AG08396 (cell line): ENCODE measurements at places on chromosomes 1 and 21.

DNA sequence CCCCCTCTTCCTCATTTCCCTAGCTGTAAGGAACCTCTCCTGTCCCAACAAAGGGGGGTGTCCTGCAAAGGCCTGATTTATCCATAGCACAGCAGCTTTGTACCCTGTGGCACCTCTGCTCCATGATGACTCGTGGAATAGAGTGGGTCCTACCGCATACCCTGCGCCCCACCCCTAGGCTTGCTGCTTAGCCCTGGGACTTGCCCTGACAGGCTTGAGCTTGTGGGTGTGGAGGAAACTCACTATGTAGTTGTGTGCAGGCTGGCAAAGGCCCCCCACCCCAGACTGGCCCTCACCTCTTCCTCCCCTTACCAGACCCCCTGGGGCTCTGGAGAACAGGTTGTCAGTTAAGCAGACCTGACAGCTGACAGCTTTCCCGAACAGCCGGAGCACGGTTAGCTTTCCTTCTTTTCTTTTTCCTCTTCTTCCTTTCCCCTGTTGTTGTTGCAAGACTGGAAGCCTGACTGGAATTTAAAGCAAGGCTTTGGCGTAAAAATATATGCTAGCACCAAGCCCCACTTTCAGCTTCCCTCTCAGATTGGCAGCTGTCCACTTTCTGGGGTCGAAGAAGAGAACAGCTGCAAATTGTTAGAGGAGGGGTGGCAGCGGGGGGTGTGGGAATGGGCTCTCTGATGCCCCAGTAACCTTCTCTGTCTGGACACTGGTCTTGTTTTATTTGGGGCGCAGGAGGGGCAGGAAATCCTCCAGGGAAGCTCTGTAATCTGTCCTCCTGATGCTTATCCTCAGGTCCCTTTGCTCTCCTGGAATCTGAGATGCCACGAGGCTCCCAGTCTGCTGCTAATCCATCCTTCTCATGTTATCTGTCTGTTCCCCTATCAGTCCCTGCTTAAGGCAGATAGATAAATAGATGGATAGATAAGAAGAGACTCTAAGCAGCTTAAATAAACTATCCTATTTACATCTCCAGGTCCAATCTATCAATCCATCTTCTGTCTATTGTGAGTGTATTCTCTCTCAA is 134.6 kb downstream of the BRINP2 start:
- no peak for DNase-seq

DNA sequence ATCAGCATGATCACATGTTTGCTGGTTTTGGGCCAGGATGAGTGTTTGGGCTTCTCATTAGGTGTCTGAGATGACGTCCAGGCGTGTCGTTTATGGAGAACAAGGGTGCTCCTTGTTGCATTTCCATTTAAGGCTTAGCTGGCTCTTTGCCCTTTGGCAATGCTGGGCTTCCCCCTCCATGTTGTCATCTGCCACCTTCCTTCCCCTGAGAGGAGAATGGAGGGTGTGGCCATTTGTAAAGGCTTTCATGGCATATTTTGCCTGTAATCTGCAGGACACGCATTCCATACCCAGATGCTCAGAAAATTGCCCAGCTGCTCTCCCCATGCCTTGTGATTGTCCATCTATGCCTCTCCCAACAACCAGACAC is 27.7 kb downstream of the PKP1 start:
- DNase-seq, result peak; percentile 25

- no peak for DNase-seq
Measured at GRCh38 chr1:178646821-178647220, 78.2 kb upstream of the RALGPS2 start.

- DNase-seq, result no peak
Measured at GRCh38 chr1:207824691-207825408, 73.0 kb downstream of the CD46 start.

DNA sequence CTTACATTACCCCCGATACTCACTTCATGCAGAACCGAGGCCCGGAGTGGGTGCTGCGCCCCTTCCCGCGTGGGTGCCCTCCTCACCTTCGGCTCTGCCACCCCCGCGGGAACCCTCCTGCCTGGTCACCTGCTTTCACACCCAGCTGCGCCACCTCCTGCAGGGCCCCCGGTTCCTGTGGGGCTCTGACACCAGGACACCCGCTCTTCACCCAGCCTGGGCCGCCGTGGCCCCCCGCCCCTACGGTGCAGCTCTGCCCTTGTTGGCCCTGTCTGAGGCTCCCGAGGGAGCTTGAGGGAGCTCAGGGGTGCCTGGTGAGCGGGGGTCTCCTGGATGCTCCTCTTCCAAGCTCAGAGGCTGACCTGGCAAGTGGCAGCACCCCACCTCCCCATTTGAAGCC is 19.0 kb downstream of the RRP1 start:
- no peak for DNase-seq

- DNase-seq, result no peak
Measured at GRCh38 chr21:19368944-19369343, 965.4 kb upstream of the TMPRSS15 start.

DNA sequence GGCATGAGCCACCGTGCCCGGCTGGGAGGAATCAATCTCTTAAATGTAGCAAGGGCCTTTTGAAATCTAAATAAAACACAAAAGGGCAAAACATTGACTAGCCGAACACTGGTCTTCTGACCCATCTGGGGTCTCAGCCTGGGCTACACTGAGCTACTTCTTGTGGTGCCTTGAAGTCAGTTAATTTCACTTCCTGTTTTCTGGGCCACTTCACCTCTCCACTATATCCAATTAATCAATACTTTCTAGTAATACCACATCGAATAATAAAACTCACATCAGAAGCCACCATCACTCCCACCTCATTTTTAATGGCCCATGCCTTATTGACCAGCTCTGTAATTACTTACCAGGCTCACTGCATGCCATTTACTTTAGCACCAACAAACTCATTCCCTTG is 138.0 kb upstream of the SAMSN1 start:
- DNase-seq, result no peak

GRCh38 chr1:193183019-193183627 is 3.3 kb downstream of the B3GALT2 start:
- DNase-seq, result peak; percentile 8

DNA sequence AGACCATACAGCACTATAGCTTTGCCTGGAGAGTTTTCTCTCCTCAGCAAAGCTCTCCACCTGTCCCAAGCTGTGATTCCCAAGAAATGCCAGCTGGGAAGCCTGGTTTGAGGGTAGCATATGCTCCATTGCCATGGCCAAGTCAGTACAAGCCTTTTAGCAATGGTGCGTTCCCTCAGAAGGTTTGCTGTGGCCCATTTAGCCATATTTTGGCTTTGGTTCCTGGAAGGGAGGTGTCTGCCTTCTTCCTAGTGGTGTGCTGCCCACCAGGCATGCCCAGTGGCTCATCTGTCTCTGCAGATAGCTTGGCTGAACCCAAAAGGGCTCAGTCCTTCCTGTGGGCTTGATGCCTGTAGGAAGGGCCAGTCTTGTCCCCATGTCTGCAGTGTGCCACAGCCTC is 32.4 kb downstream of the GALNT2 start:
- DNase-seq, result no peak

- no peak for DNase-seq
Measured at GRCh38 chr1:5764959-5765358, 227.3 kb downstream of the NPHP4 start.

- no peak for DNase-seq
Measured at GRCh38 chr1:22297999-22298398, 153.7 kb upstream of the ZBTB40 start.

DNA sequence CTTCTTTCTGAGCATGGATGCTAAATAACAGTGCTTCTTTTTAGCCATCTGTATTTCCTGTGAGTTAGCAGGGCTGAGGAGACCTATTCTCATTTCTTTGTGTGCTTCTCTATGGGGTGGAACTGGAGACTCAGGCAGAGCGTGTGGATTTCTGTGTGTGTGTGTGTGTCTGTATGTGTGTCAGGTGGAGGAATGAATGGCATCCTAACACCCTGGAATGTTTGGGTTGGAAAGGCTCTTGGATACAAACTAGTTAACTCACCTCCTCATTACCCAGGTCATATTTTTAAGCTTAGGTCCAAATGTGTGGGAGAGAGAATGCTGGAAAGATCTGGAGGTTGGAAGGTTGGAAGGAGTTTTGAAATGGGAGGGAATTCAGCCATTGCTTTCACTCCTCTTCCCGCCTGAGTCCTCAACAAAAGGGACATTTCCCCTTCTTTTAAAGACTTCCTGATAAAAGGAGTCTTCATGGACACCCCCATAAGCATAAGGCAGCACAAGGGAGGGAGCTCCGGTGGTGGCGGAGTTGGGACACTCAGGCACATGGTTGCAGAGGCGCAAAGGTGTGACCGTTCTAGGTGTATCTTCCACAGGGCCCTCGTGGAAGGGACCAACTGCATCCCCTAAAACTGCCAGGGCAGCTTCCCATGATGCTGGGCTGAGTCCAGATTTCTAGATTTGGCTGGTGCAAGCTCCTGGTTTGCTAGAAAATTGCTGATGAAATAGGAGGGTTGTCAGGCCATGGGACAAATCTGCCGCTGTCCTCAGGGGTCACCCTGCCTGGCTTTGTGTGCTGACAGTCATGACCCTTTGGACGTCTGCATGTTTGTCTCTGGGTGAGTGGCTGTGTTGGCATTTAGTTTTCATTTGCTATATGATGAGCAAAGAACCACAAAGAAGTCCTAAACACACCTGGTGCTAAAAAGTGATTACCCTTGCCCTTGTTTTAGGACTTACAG is 37.6 kb downstream of the MTARC1 start:
- DNase-seq, result no peak

DNA sequence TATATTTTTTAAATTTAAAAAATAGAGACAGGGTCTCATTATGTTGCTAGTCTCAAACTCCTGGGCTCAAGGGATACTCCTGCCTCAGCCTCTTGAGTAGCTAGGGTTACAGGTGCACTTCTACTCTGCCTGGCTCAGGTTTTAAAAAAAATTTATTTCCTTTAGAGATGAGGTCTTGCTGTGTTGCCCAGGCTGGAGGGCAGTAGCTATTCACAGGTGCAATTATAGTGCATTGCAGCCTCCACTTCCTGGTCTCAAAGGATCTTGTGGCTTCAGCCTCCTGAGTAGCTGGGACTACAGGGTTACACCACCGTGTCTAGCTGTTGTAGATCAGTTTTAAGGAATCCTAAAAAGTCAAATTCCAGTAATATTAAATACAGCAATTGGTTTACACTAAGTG is 5.0 kb downstream of the RNF11 start:
- DNase-seq, result no peak

DNA sequence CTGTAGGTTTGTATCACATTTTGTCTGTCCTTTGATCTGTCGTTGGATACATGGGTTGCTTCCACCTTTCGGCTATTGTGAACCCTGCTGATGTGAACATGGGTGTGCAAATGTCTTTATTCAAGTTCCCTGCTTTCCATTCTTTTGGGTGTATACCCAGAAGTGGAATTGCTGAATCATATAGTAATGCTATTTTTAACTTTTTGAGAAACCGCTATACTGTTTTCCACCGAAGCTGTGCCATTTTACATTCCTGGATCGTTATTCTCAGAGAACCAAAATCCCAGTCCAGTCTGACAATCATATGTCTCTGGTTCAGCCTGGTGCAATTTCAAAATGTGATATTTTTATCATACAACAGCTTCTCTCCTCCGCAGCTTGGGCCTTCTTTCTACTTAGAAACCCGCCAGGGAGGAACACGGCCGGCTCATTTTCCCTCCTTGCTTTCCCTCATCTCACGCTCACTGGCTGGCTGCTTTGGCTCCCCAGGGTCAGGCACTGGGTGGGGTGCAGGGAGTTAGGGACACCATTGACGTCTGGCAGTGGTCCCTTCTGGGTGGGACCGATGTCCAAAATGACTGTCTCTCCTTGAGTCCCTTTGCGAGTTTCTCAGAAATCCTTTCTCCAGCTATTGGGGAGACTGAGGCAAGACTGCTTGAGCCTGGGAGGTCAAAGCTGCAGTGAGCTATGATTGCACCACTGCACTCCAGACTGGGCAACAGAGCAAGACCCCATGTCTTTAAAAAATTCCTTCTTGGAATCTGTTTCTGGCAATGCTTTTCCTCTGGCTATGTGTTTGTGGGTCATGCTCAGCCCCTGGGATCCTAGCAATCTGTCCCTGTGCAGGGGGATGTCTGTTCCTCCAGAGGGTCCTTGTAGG is 73.5 kb upstream of the AKT3 start:
- no peak for DNase-seq

DNA sequence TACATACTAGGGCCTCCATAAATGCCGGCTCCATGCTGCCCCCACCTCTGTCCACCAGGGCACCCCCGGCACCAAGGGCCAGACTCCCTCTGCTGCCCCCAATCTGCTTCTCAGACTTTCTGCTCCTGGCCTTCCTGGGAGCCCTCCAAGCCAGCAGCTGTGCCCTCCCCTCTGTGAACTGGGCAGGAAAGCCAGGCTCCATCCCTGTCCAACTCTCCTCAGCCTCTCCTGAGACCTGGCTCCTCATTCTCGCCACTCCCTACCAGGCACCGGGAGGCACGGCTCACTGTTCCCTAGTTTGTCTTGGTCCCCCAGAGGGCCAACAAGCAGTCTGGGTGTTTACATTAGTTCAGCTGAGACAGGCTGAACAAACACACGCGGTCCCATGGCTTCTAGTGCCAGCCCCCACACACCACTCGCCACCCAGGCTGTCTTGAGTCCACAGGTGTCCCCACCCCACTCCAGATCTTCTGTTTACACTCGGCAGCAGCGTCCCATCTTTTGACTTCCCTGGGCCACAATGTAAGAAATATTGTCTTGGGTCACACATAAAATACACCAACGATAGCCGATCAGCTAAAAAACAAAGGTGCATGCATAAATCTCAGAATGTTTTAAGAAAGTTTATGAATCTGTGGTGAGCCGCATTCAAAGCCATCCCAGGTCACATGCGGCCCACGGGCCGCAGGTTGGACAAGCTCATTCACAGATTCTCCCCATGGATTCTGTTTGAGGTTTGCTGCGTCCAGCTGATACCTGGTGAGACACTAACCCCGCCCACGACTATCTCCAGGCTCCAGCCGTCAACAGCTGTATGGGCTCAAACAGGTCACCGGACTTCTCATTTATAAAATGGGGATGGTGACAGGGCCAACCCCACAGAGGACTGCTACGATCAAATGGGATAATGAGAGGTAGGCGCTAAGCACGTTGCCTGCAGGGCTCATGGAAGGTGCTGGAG is 29.5 kb upstream of the ECE1 start:
- no peak for DNase-seq

- DNase-seq, result peak; percentile 55
Measured at GRCh38 chr1:240946926-240947325, 335.0 kb upstream of the GREM2 start.

GRCh38 chr21:36509973-36510664 is 30.2 kb upstream of the CLDN14 start:
- no peak for DNase-seq

- no peak for DNase-seq
Measured at GRCh38 chr1:14973773-14974172, 179.8 kb upstream of the TMEM51 start.

- no peak for DNase-seq
Measured at GRCh38 chr1:78441921-78442320, 48.9 kb upstream of the PTGFR start.

- DNase-seq, result no peak
Measured at GRCh38 chr1:72724951-72725861, 442.9 kb upstream of the NEGR1 start.
